NCI-H510A (cell line): ENCODE measurements at places on chromosomes 7 and 10.
A peak's percentile ranks its signal among the peaks of the same experiment; 100 is the strongest.

DNA sequence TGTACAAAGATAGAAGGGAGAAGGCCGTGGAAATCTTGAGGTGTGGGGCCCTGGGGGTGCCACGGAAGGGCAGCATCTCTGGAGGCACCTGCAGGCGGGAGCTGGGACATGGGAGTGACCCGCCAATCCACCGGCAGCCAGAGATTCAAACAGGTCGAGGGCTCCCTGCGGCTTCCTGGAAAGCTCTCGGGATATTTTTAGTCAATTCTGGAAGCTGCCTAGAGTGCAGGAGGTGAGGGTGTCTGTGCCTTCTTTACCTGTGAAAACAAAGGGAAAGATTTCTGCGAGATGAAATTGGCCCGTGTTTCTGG lies 16.6 kb downstream of the MNX1 start:
- no peak for DNase-seq

DNA sequence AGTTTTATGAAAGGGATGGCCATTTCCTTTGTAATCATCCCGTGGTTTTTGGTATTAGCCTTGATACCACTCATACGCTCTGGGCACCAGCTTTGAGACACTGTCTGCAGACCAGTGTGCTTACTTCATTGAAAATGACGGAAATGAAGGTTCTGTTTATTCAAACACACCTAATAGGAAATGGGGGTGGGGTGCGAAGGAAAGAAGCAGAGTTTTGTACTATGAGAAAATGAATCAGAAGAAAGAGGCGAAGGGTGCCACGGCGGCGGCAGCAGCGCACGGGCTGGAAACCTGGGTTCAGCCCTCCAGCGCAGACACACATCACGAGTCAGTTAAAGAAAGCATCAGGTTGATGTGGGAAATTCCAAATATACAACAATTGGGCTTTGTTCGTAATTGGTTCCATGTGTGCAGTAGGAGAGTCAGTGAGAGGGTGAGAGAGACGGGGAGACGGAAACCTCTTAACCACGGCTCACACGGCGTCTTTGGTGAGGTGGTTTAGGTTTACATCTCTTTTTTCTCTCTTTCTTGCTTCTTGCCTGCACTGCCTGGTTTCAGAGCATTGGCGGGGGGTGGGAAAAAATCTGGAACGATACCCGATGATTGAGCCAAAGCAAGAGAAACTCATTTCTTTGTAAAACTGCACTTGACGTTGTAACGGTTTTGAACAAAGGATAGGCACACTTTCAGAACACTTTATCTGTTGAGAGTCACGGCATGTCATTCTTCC lies 321.2 kb downstream of the FRMD4A start:
- DNase-seq: no peak

- DNase-seq: no peak
Observed at GRCh38 chr7:2800931-2801688, 43.0 kb downstream of the GNA12 start.

GRCh38 chr10:127265288-127265687 lies 68.9 kb upstream of the INSYN2A start:
- no peak for DNase-seq

- DNase-seq: no peak
Observed at GRCh38 chr7:78594156-78594555, 795.6 kb downstream of the PHTF2 start.

DNA sequence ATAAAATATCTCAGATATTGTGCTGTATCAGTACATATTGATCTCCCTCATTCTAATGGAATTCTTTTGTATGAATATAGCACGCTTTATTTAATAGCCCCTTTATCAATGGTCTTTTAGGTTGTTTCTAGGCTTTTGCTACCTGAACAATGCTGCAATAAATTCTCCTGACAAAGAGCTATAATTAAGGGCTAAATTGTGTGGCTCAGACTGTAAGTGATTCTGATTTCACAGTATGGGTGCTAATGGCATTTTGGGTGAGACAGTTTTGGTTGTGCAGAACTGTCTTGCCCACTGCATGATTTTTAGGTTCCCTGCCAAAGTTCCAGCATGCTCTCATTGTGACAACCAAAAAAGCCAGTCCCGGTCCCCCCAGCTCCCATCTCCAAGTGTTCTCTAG lies 363.2 kb downstream of the REEP3 start:
- no peak for DNase-seq

GRCh38 chr7:154997840-154998370 lies 5.0 kb downstream of the PAXIP1 start:
- DNase-seq: no peak

DNA sequence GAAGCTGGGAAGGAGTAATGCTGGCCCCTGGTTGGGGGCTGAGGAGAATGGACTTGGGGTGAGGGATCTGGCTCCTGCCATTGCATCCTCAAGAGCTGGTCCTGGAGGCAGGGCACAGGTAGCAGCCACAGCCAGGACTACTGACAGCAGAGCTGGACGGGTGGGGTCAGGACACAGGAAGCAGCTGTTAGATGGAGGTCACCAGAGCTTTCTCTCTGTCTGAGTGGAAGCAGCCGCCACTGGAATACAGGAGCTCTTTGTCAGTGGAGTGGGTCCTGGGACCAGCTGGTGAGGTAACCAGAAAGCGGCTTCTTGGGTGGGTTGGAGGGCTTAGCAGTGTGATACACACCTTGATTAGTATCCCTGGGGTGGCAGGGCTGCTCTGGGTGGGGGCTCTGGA lies 58.1 kb upstream of the AQP1 start:
- DNase-seq: no peak

DNA sequence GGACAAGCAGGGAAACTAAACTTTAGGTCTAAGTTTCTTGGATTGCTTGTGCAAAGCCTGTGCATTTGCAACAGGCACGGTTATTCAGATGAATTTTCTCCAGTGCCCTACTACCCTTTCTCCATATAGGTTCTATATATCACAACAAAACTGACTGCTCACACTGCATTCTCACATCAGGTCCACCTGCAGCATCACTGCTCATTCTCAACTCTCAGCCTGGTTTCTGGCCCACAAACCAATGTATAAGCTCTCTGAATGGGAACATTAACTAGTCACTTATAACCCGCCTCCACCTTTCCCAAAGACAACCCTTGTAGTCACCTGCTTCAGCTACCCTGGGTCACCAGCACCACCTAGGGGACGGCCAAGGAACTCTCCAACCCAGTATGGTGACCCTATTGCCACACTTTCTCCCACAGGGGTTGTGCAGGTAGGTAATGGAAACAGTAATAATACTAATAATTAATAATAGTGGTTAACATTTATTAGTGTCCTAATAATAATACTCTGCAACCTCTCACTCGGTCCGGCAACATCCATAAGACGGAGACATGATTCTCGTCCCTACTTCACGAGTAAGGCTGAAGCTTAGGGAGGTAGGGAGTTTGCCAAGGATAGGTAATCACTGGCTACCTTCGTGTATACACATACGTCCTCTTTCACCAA lies 97.3 kb downstream of the CLEC2L start:
- DNase-seq: peak; percentile 25

- DNase-seq: no peak
Observed at GRCh38 chr10:127406018-127406550, 143.0 kb upstream of the NPS start.

GRCh38 chr7:16071246-16071857 lies 350.0 kb downstream of the CRPPA start:
- peak; percentile 4 for DNase-seq

- DNase-seq: no peak
Observed at GRCh38 chr10:33570495-33570894, 236.0 kb upstream of the NRP1 start.

DNA sequence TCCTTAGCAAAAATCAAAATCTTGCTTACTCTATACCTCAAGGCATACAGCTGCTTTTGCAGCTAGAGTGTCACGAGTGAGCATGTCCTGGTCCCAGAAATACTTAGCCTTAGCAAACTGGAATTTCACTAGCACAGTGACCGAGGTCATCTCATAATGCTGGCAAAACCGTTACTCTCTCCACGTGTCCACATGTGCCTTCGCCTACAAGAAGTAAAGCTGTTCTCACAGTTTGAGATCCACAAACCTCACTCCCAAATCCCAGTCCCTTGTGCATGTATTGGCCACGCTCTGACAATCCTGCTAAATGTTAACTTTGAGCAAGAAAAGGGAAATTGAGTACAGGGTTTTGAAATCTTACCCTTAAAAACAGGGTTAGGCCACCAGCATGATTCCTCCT lies 111.0 kb upstream of the PLXDC2 start:
- DNase-seq: no peak

GRCh38 chr10:28111712-28112111 lies 112.8 kb upstream of the ODAD2 start:
- DNase-seq: no peak

- DNase-seq: no peak
Observed at GRCh38 chr7:121954803-121955202, 81.8 kb downstream of the PTPRZ1 start.

- DNase-seq: no peak
Observed at GRCh38 chr7:3043544-3044371, at the start of gene CARD11. Gene CARD11, minus strand, starts transcription at chr7:3043867. Its CDS starts 85,361 bp downstream, at chr7:2958506.

DNA sequence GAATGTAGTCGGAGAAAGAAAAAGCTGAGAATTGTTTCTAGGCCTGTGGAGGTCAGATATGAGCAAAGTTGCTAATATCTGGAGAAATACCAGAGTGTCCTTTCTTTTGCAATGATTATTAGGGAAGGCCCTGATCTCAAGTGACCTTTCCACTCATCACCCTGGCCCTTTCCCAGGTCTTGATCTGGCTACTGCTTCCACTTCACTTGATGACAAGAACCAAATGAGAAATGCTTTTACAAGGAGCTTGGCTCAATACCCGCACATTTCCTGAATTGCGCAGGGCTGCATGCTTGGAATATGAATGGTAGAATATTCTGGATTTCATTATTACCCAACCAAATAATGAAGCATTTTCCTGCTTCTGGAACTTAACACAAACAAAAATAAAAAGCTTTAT lies 104.6 kb downstream of the ITGB8 start:
- DNase-seq: no peak

DNA sequence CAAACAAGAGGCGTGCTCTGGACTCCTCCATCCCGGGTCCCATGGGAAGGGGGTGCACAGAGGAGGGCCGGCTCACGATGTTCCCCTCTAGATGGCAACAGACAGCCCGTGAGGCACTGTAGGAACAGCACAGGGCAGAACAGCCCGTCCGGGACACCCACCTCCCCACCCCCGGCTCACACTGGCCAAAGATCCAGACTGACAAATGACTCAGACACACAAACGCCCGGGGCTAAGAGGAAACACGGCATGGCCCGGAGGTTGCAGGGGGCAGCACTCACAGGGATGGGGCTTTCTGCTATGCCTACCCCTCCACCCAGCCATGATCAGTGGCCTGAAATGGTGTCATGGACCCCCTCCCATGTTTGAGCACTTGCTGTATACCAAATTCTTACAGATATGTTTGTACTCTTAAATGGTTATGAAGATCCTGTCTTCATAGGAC lies 4.9 kb upstream of the ELN start:
- no peak for DNase-seq

GRCh38 chr7:96380111-96380512 lies 58.2 kb upstream of the SLC25A13 start:
- no peak for DNase-seq

GRCh38 chr10:71868192-71868697 lies 17.2 kb upstream of the PSAP start:
- DNase-seq: no peak

DNA sequence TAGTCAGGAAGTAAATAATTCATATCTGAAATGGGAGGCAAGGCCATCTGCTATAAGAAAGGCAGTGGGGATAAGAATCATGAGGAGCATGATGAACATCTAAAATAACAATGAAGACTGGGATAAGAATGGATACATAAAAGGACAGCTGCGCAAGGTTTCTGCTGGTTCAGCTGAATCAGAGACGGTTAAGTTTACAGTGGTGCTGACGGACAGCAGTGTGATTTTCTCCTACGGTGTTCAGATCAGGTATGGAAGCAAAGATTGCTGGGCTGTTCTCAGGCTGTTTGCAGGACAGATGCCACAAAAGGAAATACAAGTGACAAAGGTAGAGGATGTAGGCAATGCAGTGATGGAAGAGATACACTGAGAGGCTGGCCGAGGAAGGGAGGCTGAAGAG lies 8.4 kb downstream of the CYCS start:
- no peak for DNase-seq
